ENCODE measurements at places on chromosomes 7 and 10. TPM values are rescaled to one million over a fixed set of nuclear protein-coding genes. Genes with fewer than 3 reads are reported as not detected.

Gene PHKG1
- total RNA-seq = 2.5 TPM

Gene IGFBP3
- 10.5 TPM for total RNA-seq

Gene C7orf57
- total RNA-seq = 0.15 TPM

DNA sequence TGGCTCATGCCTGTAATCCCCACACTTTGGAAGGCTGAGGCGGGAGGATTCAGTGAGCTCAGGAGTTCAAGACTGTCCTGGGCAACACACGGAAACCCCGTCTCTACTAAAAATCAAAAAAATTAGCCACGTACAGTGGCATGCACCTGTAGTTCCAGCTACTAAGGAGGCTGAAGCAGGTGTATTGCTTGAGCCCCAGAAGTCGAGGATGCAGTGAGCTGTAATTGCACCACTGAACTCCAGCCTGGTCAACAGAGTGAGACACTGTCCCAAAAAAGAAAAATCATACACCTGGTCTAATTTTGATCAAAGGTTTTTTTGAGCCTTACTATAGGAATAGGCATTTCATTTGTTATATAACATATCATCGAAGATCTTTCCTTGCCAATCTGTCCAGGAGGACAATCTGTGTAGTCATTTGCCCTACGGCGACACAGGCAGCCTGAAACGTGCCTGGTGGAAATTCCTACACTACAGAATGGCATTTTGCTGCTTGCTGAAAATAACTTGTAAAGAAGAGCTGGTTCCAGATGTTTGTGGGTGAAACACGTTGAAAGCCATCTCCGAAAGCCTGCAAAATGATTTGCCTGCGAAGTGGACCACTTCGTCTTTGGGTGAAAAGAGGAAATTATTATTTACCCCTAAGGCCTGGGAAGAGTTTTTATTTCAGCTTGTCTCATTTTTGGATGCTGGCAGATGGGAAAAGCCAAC lies 31.3 kb upstream of the GDI2 start:
- no peak for DNase-seq
- peaks cover 4% of the 10 kb centered on the region for H3K27me3 ChIP-seq
- H3K4me1 ChIP-seq = peaks cover 19% of the 10 kb centered on the region
- H3K36me3 ChIP-seq = no peaks in the 10 kb centered on the region

DNA sequence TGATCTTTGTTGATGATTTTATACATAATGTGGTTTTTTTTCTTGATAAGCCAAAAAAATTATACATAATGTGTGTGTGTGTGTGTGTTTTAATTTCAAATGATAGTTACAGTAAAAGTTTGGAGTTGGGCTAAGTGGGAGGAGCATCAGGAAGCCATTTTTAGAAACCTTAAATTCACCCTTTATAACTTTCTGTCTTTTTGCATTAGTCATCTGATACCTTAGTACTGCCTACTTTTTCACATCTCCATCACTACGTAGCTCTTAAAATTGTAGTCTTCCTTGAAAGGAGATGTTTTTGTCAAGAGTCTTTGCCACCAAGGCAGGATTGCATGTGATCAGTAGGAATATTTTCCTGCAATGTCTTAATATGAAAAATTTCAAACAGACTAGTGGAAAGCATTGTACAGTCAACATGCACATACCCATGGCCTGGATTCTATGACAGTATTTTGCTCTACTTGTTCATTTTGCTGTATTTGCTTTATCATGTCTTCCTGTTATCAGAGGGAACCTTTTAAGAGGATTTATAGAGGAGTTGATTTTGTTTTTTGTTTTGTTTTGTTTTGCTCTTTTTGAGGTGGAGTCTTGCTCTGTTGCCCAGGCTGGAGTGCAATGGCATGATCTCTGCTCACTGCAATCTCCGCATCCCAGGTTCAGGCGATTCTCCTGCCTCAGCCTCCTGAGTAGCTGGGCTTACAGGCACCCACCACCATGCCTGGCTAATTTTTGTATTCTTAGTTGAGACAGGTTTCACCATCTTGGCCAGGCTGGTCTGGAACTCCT lies 67.3 kb downstream of the DAGLB start:
- H3K36me3 ChIP-seq = peaks cover 30% of the 10 kb centered on the region
- no peak for DNase-seq
- peak overlapping the region; percentile 65 for H3K27ac ChIP-seq
- H3K27me3 ChIP-seq = no peaks in the 10 kb centered on the region
- peaks cover 65% of the 10 kb centered on the region for H3K4me1 ChIP-seq
- H3K4me3 ChIP-seq = no peak overlapping the region

DNA sequence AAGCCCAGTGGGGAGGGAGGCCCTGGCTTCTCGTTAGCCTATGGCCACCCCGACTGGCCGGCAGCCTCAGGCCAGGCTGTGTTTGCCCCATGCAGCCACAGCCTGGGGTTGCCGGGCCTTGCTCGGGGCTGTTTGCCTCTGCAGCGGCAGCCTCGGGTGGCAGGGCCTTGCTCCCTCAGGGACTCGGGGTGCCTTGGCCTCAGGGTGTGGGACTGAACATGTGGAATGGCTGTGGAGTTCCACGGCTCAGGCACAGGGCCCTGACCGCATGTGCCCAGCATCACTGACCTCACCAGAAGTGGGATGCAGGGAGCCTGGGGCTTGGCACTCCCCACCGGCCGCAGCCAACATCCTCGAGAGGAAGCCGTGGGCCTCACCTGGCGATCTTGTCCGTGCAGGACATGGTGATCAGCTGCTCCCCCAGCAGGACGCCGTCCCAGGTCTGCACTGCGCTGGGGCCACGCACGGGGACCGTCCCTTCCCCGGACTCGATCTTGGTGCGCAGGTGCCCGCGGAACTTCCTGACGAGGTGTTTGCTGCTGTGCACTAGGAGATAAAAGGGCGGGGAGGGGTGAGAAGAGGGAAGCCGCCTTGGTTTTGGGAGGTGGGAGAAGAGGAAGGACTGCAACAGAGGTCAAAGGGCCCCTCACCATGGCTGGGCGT lies 160.5 kb downstream of the WDR37 start:
- no peak for DNase-seq
- H3K36me3 ChIP-seq = no peaks in the 10 kb centered on the region
- no peak overlapping the region for H3K4me3 ChIP-seq
- H3K4me1 ChIP-seq = no peaks in the 10 kb centered on the region
- H3K27me3 ChIP-seq = no peaks in the 10 kb centered on the region
